Fibroblast of skin of right biceps (primary cell): ENCODE measurements at places on chromosomes 2 and 18.

GRCh38 chr2:204967199-204967960 lies 422.1 kb downstream of the PARD3B start:
- no peak for DNase-seq

- no peak for DNase-seq
Observed at GRCh38 chr2:84652431-84652830, 136.1 kb downstream of the DNAH6 start.

DNA sequence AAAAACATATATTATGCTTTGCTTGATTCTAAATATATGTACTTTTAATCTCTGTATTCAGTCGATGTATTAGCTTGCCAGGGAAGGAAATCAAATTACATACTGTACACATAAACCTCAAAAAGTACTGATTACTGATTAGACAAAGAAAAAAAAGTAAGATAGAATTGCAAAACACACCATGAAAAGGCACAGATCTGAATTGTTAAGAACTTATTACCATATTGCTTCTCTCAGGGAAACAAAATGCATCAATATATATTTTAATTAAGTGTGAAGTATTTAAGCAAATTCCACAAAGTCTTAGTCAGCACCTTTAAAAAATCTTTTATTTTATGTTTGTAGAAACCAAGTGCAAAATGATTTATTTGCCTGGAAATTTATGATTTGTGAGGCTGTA lies 309.3 kb downstream of the RNF144A start:
- no peak for DNase-seq

GRCh38 chr2:143807671-143808070 lies 678.5 kb downstream of the ARHGAP15 start:
- DNase-seq = no peak

GRCh38 chr2:83071352-83071751 lies 1387.7 kb downstream of the SUCLG1 start:
- no peak for DNase-seq

GRCh38 chr2:24971536-24972314 lies at the start of gene DNAJC27:
TSS of gene DNAJC27 (minus strand) at chr2:24971955. CDS start at chr2:24971904, 51 bp downstream.
- peak; percentile 98 for DNase-seq

- no peak for DNase-seq
Observed at GRCh38 chr2:12821656-12822055, 104.9 kb downstream of the TRIB2 start.

- no peak for DNase-seq
Observed at GRCh38 chr2:239363946-239364637, 36.7 kb downstream of the HDAC4 start.

DNA sequence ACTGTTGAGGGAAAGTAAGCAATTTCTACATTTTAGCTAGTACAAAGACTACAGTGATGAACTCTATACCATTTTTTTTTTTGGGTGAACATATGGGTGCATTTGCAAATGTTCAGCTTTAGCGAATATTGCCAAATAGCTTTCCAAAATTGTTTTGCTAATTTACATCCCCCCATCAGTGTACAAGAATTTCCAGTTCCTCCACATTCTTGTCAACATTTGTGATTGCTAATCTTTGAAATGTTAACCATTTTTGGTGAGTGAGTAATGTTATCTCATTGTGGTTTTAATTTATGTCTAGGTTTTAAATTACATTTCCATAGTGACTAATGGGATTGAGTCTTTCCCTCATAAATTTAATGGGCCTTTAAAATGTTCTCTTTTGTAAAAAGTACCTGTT lies 16.4 kb upstream of the CNRIP1 start:
- DNase-seq = peak; percentile 85

GRCh38 chr2:201006704-201007103 lies 43.2 kb upstream of the ORC2 start:
- no peak for DNase-seq

GRCh38 chr18:80070825-80071224 lies 36.6 kb downstream of the RBFA start:
- no peak for DNase-seq

DNA sequence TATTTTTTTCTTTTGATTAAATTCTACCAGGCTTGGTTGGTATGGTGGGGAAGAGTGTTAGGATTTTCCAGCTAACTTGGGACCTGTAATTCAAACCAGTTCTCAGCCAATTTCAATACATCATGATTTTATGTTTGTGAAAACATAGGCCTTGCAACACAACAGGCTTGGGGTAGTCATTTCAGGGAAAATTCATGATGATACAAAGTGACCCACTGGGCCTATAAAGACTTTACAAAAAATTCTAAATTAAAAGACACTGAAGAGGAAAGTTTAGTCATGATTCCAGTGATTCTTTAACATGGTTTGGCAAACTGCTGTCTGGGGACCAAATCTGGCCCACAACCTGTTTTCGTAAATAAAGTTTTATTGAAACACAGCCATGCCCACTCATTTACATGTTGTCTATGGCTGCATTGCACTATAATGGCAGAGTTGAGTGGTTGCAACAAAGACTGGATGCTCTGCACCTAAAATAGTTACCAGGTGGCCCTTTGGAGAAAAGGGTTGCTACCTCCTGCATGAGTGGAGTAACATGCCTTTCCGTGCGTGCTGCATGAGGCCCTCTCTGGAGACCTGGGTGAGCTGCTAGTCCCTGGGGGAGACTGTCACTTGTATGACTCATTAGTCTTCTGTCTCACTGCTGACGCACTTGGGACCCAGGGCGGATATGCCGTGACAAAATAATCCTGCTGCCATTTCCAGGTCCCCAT lies 73.6 kb downstream of the NPAS2 start:
- DNase-seq = peak; percentile 63

GRCh38 chr2:213679894-213680293 lies 395.6 kb downstream of the SPAG16 start:
- DNase-seq = no peak

DNA sequence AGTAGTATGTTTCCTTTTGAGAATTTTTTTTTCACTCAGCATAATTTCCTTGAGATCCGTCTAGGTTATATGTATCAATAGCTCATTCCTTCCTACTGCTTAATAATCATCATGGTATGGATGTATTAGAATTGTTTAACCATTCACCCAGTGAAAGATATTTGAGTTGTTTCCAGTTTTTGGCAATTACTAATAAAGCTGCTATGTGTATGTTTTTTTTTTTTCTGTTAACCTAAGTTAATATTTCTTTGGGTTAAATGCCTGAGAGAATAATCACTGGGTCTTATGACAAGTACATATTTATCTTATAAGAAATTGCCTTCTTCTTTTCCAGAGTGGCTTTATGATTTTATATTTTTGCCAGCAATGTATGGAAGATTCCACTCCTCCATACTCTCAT lies 96.4 kb upstream of the ST6GAL2 start:
- DNase-seq = peak; percentile 88

- peak; percentile 48 for DNase-seq
Observed at GRCh38 chr2:146321175-146321574, 1523.7 kb upstream of the ACVR2A start.

GRCh38 chr2:171044416-171044815 lies 115.4 kb downstream of the GORASP2 start:
- no peak for DNase-seq

DNA sequence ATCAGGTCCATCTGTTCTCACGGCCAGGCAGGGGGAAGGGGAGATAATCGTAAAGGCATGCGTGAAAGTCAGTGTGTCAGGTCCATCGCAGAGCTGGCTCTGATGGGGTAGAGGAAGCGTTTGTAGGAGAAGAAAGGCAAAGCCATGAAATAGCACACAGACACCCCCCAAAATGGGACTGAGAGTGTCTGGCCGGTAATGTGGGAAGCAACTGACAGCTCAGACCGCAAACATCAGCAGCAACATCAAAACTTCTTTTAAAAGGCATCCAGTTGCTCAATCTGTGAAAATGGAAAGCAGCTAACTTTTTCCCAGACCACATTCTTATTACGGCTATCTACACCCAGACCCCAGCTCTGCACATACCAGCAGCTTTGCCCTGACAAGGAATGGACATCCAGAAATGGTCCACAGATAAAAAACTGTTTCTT lies 232.6 kb downstream of the EN1 start:
- peak; percentile 77 for DNase-seq

DNA sequence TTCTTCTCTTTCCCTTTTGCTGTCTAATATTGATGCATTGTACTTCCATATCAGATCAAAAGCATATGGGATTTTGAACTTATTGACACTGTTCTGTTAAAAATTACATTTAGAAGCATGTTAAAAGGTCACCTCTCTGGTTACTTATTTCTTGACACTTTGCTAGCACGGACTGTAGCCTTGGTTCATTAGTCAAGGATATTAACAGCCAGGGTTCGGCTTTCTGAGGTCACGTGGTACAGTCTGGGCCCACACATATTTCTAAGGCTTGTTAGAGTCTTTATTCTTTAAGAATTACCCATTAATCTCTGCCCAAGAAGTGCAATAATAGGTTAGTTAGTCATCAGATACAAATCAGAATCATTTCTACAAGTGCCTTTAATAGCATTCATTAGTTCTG lies 1035.8 kb upstream of the FANCL start:
- DNase-seq = no peak

- no peak for DNase-seq
Observed at GRCh38 chr2:162989507-162989906, 150.9 kb upstream of the KCNH7 start.

DNA sequence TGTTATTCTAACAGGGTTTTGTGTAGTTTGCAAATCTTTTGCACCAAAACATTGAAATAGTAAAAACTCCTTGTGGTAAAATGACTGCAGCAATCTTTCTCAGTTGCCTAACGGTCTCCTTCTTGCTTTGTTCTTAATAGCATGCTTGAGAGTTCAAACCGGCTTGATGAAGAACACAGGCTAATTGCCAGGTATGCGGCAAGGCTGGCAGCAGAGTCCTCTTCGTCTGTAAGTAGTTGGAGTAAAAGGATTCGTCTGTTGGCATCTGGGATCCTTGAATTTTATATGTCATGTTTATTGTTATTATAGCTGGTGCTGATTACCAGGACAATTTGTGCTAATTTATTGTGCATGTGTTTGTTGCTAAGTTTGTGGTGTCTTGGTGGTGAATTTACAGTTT lies 138.1 kb downstream of the DTNA start:
- no peak for DNase-seq

- no peak for DNase-seq
Observed at GRCh38 chr2:71928734-71929481, 218.8 kb downstream of the CYP26B1 start.

DNA sequence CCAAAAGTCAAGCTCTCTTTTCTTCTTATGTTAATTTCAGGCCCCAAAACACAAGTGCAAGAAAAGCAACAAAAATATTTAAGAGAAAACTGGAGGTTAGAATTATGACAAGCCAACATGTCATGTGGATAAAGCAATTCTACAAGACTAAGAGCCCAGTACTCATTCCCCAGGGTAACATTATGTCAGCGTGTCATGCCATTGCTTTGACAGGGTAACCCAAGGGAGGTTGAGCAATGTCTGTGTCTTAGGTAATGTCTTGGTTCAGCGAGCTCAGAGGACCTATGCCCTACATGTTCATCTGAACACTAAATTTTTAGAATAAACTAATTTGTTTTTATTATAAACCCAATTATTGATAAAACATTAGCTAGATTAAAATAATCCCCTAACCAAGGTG lies 173.2 kb upstream of the ZNF804A start:
- DNase-seq = peak; percentile 8

DNA sequence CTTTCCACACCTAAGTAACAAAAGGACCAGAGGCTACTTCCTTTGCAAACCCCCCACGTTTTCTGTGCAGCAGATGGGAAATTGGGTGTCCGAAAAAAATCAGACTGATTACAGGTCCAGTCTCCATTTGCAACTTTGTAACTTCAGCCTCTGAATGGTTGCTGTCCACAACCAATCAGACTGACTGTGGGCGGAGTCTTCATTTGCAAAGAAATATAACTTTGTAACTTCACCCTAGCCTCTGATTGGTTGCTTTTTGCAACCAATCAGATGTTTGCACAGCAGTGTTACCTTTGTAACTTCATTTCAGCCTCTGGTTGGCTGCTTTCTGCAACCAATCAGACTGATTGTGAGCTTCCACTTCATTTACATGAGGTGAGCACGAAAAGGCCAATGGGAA lies 27.8 kb upstream of the CACNB4 start:
- DNase-seq = no peak

DNA sequence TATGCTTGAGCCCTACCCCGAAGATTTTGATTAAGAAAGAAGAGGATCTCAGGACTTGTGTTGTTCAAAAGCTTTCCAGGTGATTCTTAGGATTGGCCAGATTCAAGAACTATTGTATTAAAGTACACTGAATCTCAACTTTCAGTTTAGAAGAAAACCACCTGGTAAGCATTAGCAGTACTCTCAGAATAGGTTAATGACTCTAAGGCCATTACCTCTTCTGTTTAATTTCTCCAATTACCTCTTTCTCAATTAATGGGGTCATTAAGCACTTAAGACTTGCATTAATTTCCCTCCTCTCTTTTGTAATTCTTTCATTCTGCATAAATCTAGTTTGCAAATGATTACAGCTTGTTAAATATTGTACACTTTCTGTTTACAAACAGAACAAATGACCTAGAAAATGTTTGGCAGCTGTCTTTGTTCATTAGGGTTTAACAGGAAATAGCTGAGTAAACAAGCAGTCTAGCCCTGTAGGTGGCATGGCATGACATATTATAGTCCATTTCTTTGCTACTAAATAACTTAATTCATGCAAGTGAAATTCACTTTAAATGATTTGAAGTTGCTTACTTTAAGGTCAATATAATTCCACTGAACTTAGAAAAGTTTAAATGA lies 20.4 kb upstream of the TDRD15 start:
- no peak for DNase-seq

DNA sequence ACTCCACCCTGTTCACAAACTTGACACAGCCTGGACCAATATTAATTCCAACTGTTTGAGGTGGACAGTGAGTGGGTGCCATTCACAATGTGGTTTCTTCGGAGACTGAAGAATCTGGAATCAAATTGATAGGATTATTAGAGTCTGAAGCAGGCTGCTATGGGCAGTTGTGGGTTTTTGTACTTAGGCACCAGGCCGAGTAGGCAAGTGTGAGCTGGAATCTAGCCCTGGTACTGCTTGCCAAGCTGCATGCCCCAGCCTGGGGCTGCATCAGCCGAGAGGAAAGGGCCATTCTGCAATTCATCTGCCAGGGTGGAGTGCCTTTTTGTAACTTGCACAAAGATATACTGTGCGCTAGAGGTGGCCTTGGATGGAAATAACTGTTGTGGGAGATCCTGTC lies 654.7 kb upstream of the FANCL start:
- no peak for DNase-seq

- DNase-seq = peak; percentile 92
Observed at GRCh38 chr2:46645681-46646162, 166.4 kb downstream of the TMEM247 start.

- DNase-seq = no peak
Observed at GRCh38 chr18:70037431-70038061, 89.9 kb upstream of the CD226 start.

- DNase-seq = no peak
Observed at GRCh38 chr2:173192071-173192470, 116.4 kb downstream of the MAP3K20 start.

GRCh38 chr2:97718051-97718882 lies 4.9 kb downstream of the ZAP70 start:
- no peak for DNase-seq

- DNase-seq = no peak
Observed at GRCh38 chr2:42446503-42447271, 47.1 kb downstream of the KCNG3 start.

- DNase-seq = no peak
Observed at GRCh38 chr2:241904791-241905710, 35.5 kb downstream of the RTP5 start.

GRCh38 chr18:3332376-3332775 lies 70.4 kb downstream of the MYL12B start:
- peak; percentile 31 for DNase-seq

- no peak for DNase-seq
Observed at GRCh38 chr18:2686349-2686968, 30.9 kb downstream of the SMCHD1 start.

- DNase-seq = peak; percentile 39
Observed at GRCh38 chr18:13217466-13217961, 1.0 kb upstream of the LDLRAD4 start.

GRCh38 chr2:100107906-100108647 lies 34.3 kb downstream of the AFF3 start:
- no peak for DNase-seq
